ENCODE measurements at places on chromosomes 2 and 18. TPM values are rescaled to one million over a fixed set of nuclear protein-coding genes. Genes with fewer than 3 reads are reported as not detected.

DNA sequence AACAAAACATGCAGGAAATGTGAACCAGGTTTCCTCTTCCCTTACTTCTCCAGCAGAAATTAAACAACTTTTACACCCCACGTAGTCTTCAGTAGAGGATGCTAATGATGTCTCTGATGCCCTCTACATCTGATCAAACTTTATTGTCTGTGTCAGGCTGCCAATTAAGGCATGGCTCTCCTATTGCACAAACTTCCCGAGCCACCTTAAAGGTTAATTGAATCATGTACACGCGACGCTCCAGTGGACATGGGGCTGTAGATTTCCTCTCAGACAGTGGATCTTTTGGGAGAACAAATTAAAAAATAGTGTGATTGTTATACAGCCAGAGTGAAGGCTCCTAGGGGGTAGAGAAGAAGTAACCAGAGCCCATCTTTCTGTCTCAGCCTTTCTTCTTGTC, 301.6 kb downstream of the SMAD2 start:
- no peaks in the 10 kb centered on the region for H3K36me3 ChIP-seq
- no peak for DNase-seq

- H3K36me3 ChIP-seq: no peaks in the 10 kb centered on the region
- H3K4me3 ChIP-seq: no peak overlapping the region
- H3K27me3 ChIP-seq: peaks cover 4% of the 10 kb centered on the region
- no peak for DNase-seq
- peaks cover 7% of the 10 kb centered on the region for H3K4me1 ChIP-seq
These were observed 24.7 kb upstream of the KCNG2 start for GRCh38 chr18:79772865-79773696.

GRCh38 chr2:31013301-31013700, 124.9 kb downstream of the GALNT14 start:
- no peaks in the 10 kb centered on the region for H3K27me3 ChIP-seq
- H3K4me3 ChIP-seq: no peak overlapping the region
- no peak overlapping the region for H3K27ac ChIP-seq
- H3K36me3 ChIP-seq: no peaks in the 10 kb centered on the region
- H3K4me1 ChIP-seq: peaks cover 9% of the 10 kb centered on the region

- peaks cover 4% of the 10 kb centered on the region for H3K4me1 ChIP-seq
- H3K36me3 ChIP-seq: no peaks in the 10 kb centered on the region
- H3K4me3 ChIP-seq: no peak overlapping the region
- no peaks in the 10 kb centered on the region for H3K27me3 ChIP-seq
These were observed 67.1 kb downstream of the NXPH2 start for GRCh38 chr2:138713069-138713496.

DNA sequence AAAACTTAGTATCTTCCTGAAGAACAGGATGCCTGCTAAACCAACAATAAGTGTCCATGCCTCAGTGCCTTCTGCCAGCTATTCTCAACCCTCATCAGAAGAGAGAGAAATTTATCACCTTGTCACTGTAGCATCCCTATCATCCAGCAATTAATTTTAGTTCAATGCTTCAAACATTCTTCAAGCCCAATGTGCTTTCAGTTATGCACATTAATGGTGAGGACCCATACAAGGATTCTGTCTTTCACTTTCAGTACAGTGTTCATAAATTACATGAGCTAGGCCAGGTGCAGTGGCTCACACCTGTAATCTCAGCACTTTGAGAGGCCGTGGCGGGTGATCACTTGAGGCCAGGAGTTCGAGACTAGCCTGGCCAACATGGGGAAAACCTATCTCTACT, 47.0 kb upstream of the MSH6 start:
- H3K27ac ChIP-seq: no peak overlapping the region
- H3K4me3 ChIP-seq: no peak overlapping the region
- no peaks in the 10 kb centered on the region for H3K4me1 ChIP-seq
- DNase-seq: no peak
- no peaks in the 10 kb centered on the region for H3K27me3 ChIP-seq
- no peaks in the 10 kb centered on the region for H3K36me3 ChIP-seq

- H3K4me1 ChIP-seq: no peaks in the 10 kb centered on the region
- H3K4me3 ChIP-seq: no peak overlapping the region
- H3K27me3 ChIP-seq: no peaks in the 10 kb centered on the region
- no peak overlapping the region for H3K27ac ChIP-seq
- no peaks in the 10 kb centered on the region for H3K36me3 ChIP-seq
These were observed 510.6 kb downstream of the CPS1 start for GRCh38 chr2:211067029-211067428.

GRCh38 chr2:228956701-228957474, 314.2 kb downstream of the PID1 start:
- DNase-seq: no peak
- H3K36me3 ChIP-seq: no peaks in the 10 kb centered on the region
- H3K27me3 ChIP-seq: no peaks in the 10 kb centered on the region
- H3K4me3 ChIP-seq: no peak overlapping the region
- no peak overlapping the region for H3K27ac ChIP-seq

GRCh38 chr2:127044977-127045661, 61.8 kb downstream of the BIN1 start:
- H3K4me3 ChIP-seq: no peak overlapping the region
- H3K36me3 ChIP-seq: peaks cover 29% of the 10 kb centered on the region
- H3K27me3 ChIP-seq: no peaks in the 10 kb centered on the region
- H3K27ac ChIP-seq: no peak overlapping the region
- peaks cover 23% of the 10 kb centered on the region for H3K4me1 ChIP-seq

GRCh38 chr2:222566229-222566628, 89.7 kb downstream of the FARSB start:
- H3K27me3 ChIP-seq: no peaks in the 10 kb centered on the region
- no peaks in the 10 kb centered on the region for H3K4me1 ChIP-seq
- H3K36me3 ChIP-seq: no peaks in the 10 kb centered on the region

DNA sequence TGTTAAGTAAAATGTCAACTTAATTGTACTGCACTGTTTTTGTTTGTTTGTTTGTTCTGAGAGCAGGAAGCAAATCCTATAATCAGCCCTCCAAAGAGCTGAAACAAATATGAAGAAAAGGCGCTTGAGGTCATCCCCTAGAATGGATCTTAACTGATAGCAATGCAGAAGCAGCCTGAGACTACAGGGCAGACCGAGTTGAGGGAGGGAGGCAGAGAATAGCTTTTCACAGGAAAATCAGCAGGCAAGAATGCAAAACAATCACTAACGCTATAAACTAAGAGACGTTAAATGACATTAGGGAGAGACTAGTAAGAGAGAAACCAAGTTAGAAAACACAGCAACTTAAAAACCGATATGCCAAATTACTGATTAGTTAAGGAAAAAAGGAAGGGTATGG, 37.2 kb downstream of the GALNT1 start:
- no peak for DNase-seq
- H3K27me3 ChIP-seq: no peaks in the 10 kb centered on the region
- H3K36me3 ChIP-seq: no peaks in the 10 kb centered on the region
- H3K4me1 ChIP-seq: no peaks in the 10 kb centered on the region

DNA sequence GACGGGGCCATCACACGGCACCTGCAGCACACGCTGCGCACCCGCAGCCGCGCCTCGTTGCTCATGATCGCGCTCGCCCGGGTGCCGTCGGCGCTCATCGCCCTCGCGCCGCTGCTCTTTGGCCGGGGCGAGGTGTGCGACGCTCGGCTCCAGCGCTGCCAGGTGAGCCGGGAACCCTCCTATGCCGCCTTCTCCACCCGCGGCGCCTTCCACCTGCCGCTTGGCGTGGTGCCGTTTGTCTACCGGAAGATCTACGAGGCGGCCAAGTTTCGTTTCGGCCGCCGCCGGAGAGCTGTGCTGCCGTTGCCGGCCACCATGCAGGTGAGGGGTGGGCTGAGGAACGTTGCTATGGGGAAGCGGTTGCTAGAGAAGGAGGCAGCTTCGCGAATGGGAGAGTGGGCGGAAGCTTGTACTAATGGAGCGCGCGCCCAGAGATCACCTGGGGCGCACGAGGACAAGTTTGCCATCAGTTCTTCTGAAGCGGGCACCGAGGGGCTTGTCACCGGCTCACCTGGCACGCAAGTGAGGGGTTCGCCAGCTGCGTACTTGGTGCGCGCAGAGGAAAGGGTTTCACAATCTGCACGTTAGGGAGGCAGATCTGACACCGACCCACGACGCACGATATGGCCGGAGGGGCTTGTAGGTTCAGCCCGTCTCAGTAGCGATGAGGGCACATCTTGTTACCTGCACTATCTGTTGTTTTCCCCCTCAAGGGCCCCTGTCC, 45.6 kb downstream of the DDX18 start:
- peaks cover 9% of the 10 kb centered on the region for H3K27me3 ChIP-seq
- H3K4me1 ChIP-seq: peaks cover 11% of the 10 kb centered on the region
- H3K36me3 ChIP-seq: no peaks in the 10 kb centered on the region
- DNase-seq: no peak

DNA sequence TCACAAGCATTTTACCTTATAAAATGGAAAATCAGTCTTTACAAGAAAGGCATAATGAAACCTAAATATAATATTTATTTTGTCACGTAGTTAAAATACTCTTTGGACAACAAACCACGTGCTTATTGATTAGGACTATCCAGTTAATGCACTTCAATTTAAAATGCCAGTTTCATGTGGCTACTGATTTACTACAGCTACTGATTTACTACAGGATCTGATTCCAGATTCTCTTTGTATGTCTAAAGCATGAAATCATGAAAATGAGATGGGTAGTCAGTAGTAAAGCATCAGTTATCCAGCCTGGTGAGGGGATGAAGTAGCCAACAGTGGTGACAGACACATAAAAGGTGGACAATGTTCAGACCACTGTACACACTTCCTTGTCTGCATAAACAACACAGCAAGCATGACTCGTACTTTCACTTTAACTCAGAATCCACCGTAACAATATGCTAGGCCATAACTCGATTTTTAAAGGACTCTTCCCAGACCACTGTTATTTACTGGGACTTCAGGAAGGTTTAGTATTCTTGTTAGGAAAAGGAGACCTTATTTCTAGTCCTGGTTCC, 24.9 kb downstream of the ACAA2 start:
- H3K36me3 ChIP-seq: peaks cover 6% of the 10 kb centered on the region
- H3K27ac ChIP-seq: no peak overlapping the region
- H3K4me1 ChIP-seq: no peaks in the 10 kb centered on the region
- no peak for DNase-seq

DNA sequence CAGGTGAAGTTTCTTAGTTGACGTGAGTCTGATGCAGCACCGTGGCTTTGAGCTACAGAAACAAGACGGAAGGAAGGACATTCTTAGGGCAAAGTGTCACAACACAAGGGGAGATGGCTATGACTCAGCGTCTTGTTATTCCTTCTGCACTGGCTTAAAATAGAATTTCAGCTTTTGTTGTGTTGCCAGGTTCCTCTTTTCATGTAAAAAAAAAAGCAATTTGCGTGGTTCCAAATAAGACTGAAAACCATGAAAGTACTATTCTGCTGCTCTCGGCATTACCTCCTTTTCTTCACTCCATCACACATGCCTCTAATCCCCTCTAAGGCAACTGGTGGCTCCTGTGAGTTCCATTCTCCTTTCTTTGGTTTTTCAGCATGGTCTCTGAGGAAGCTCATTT, 150.1 kb downstream of the ANTXR1 start:
- H3K4me1 ChIP-seq: peaks cover 9% of the 10 kb centered on the region
- DNase-seq: no peak
- no peak overlapping the region for H3K4me3 ChIP-seq

DNA sequence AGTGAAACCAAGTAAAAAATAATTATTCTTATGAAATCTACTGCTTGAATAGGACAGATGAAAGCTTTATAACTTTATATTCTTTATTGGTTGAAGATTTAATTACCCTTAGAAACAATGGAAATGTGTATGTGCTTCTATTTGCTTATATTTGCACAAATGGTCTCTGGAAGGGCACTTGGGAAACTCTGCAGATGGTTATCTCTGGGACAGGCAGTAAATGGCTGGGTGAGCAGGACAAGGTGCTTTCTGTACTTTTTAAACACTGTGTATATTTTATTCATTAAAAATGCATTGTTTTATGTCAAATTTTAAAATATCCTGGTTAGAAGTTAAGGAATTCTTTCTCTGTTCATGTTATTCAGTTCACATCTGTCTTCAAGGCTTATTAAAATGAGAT, 131.1 kb downstream of the LRRTM4 start:
- no peaks in the 10 kb centered on the region for H3K36me3 ChIP-seq
- no peak for DNase-seq

DNA sequence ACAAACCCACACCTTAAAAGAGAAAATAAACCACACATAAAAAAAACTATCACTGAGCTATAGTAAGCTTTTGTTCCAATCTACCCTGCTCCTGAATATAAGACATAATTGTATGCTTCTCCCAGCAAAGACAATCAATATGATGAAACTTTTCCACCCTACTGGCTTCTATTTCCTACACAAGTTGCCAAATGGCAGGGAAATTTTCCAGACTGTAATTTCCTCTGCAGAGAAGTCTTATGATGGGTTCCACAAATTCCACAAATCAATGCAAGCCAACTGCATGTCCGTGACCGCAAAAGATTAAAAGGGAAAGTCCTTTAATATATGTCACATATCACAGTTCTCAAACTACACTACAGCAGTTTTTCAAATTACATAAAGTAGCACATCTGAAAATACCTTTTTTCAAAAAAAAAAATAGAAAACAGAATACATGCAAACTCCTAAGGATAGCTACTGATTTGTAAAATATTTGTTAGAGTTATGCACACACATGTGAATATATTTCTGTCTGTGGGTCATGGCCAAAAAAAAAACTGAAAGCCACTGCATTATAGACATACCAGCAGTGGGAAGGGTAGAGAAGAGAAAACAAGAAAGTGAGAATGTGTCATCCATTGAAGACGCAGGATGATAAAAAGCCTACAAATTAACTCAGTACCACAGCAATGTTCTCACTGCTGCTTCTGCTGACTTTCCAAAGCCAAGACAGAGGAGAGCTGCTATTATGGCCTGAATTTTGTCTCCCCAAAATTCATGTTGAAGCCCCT, 61.4 kb downstream of the RPL31 start:
- no peaks in the 10 kb centered on the region for H3K36me3 ChIP-seq
- no peak overlapping the region for H3K27ac ChIP-seq
- no peaks in the 10 kb centered on the region for H3K27me3 ChIP-seq
- peaks cover 2% of the 10 kb centered on the region for H3K4me1 ChIP-seq
- no peak for DNase-seq

Gene AFF3
- total RNA-seq: 44.6 TPM

Gene RBKS
- total RNA-seq: 3.8 TPM

Gene CTNNA2
- total RNA-seq: 42.4 TPM

Gene TLX2
- not detected for total RNA-seq

Gene VAMP5
- total RNA-seq: 13.7 TPM

Gene CCDC68
- total RNA-seq: 38.6 TPM

Gene OBSL1
- total RNA-seq: 53.3 TPM

Gene CACNB4
- 22.3 TPM for total RNA-seq
